ENCODE measurements at places on chromosomes 12 and 14.

- DNase-seq: no peak
These were observed 4.0 kb downstream of the TRIP11 start for GRCh38 chr14:92035890-92036289.

DNA sequence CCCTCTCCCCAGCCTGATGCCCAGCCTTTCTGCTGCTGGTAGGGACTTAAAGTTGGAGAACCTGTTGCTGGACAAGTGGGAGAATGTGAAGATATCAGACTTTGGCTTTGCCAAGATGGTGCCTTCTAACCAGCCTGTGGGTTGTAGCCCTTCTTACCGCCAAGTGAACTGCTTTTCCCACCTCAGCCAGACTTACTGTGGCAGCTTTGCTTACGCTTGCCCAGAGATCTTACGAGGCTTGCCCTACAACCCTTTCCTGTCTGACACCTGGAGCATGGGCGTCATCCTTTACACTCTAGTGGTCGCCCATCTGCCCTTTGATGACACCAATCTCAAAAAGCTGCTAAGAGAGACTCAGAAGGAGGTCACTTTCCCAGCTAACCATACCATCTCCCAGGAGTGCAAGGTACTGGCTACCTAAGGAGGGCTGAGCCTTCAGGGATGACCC is 1.6 kb downstream of the TSSK4 start:
- DNase-seq: no peak

DNA sequence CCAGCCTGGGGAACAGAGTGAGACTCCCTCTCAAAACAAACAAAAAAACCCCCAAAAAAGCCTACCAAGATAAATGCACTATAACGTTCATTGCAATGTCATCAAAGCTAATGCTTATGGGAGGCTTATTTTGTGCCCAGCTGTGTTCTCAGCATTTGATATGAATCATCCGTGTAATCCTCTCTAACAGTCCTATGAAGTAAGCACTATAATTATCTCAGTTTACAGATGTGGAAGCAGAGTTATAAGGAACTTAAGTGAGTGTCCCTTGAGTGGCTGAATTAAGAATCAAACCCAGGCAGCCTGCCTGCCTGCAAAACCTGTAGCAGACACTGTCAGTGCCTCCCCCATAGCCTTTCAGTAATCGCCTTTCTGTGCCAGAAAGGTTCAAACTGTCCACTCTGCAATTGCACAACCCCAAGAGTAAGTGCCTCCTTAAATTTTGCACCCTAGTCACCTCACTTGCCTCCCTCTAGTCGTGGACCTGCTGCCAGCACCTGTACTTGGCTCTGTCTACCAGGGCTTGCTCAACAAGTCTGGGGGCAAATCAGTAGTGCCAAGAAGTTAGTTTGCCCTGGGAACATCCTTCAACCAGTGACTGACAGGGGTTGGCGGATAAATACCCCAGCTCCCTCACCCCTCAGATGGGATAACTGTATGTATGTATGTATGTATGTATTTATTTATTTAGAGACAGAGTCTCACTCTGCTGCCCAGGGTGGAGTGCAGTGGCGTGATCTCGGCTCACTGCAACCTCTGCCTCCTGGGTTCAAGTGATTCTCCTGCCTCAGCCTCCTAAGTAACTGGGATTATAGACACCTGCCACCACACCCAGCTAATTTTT is 23.8 kb upstream of the PPP1CC start:
- DNase-seq: no peak

- DNase-seq: no peak
These were observed 242.6 kb upstream of the FKBP4 start for GRCh38 chr12:2552000-2552756.

DNA sequence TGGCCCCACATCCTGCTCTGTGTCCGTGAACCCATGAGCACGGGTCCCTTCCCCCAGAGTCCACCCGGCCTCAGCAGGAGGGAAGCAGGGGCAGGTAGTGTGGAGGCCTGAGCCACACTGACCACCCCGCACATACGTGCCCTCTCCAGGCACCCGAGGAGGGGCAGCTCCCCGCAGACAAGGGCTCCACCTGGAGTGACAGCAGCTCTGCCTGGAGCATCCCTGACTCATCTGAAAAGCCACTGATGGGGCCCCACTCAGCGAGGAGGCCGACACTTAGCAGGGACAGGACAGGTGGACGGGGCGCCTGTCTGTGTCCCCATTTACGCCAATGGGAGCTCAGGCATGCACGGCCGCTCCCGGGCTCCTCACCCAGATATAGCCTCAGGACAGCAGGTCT is 237.6 kb upstream of the SFSWAP start:
- no peak for DNase-seq

DNA sequence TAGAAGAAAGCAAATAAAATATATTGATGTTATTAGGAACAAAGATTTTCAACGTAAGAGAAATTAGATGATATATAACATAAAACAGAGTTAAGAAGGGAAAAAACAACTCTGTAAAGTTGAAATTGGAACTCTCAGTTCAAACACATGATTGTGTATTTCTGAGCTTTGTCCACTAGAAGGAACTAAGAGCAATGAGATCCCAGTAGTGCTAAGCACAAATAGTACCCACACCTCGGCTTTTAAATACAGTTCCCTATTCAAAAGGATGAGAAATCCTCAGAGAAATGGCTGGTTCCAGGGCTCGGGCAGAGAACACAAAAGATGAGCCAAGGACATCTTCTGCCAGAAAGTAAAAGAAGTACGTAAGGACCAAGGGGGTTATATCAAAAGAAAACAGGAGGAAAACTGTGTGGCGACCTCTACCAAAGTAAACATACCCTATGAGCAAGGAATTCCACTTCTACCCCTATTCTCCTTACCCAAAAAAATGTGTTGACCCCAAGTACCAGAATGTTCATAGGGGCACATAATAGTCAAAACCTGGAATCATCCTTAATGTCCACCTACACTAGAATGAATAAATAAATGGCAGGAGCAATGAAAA is 96.6 kb downstream of the SPTSSA start:
- no peak for DNase-seq

DNA sequence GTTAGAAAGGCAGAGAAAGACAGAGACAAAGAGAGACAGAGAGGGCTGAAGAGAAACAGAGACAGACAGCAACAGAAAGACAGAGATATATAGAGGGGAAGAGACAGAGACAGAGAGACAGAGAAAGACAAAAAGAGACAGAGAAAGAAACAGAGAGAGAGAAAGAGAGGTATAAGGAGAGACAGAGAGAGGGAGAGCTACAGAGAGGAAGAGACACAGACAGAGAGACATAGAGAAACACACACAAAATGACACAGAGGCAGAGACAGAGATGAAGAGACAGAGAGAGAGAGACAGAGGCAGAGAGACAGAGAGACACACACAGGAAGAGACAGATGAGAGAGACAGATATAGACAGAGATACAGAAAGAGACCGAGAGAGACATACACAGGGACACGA is 168.6 kb downstream of the TMEM121 start:
- no peak for DNase-seq

DNA sequence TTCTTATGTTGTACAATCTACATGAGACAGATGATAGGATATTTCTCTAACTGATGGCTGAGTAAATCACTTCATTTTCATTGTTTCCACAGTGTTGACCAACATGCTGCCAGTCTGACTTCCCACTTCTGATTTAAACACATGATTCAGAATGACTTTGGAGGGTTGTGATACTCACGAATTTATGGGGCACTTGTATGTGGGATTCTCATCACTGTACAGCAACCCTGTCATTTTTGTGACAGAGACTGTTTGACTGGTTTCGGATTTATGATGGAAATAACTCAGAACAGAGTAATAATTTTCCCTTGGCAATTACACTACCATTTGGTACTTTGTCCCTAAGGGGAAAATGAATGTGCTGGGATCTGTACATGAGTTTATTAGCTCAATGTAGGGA is 333.8 kb downstream of the TRHDE start:
- no peak for DNase-seq

- DNase-seq: no peak
These were observed 84.0 kb downstream of the CCDC88C start for GRCh38 chr14:91333650-91334039.

- DNase-seq: peak; percentile 21
These were observed at the start of gene LRRC43 for GRCh38 chr12:122182887-122183587. Gene LRRC43, plus strand, starts transcription at chr12:122183123. Its CDS starts 22 bp downstream, at chr12:122183145.

- DNase-seq: no peak
These were observed 9.9 kb downstream of the DIP2B start for GRCh38 chr12:50514526-50515276.

- no peak for DNase-seq
These were observed 79.7 kb downstream of the RIMBP2 start for GRCh38 chr12:130636370-130636769.

GRCh38 chr12:80187660-80188090 is 88.3 kb downstream of the OTOGL start:
- no peak for DNase-seq

- DNase-seq: no peak
These were observed 6.8 kb downstream of the EMP1 start for GRCh38 chr12:13203034-13203922.

DNA sequence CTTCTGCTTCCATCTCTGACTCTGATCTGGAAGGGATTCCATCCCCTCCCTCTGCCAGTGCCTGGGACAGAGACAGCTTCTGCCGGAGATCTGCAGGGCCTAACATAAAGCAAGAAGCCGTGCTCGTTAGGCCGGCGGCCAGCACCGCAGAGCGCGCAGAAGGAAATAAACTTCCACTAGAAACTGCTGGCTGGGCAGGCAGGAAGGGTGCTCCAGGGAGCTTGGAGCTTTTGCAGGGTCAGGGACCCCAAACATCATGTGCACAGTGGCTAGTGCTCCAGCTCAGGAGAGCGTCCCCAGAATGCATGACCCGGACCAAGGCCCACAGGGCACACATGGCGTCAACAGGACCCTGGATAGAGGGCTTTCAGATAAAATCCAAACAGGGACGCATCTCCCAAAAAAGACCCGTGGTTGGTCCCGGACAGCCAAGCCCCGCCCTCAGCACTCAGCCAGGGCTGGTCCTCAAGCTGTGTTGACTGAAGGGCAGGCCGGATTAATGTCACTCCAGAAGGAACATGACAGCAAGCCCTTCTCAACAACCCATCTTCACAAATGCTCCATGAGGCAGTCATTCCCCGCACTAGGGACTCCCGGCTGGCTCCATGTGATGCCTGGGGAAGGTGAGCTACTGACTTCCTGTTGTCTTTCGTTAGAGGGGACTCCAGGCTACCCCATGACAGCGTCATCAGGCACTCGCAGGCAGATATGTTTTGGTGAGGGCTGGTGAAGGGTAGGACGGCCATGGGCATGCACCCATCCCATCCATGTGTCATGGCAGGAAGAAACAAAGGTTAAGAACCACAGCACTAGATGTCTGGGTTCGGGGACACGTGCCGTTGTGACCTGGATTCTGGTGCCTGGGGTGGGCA is 121.5 kb downstream of the CALM1 start:
- no peak for DNase-seq

- peak; percentile 29 for DNase-seq
These were observed 60.3 kb upstream of the BCL2L14 start for GRCh38 chr12:12010277-12011039.

DNA sequence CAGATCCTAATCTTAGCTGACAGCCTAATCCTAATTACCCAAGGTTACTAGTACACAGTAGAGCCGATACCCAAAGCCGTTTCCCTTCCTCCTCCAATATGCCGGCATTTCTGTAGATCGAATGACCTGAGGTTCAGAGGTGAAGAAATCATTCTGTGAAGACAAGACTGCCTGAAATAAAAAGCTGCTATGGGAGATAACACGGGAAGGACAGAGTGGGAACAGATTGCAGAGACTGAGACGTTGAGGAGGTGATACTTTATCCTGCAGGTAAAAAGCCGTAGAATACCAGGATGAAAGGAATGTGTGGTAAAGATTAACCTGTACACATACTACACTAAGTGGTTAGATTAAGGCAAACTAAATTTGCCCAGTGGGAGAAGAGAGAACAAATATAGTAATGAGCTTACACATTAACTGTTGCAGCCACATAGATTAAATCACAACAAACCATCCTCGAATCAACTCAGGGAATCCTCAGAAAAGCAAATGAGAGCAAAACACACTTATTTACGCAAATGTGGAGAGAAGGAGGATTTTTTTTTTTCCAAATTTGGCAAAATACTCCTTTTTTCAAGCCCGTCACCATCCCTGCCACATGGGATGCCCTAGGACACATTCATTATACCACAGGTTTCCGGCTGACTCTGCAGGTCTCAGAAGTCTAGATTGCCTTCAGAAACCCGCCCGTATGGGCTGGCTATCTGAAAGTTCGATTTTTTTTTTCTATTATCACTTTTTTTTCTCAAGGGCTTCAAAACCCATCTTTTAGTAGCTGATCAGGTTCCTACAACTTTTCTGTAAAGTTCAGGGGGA is 188.0 kb downstream of the TTC8 start:
- DNase-seq: no peak

DNA sequence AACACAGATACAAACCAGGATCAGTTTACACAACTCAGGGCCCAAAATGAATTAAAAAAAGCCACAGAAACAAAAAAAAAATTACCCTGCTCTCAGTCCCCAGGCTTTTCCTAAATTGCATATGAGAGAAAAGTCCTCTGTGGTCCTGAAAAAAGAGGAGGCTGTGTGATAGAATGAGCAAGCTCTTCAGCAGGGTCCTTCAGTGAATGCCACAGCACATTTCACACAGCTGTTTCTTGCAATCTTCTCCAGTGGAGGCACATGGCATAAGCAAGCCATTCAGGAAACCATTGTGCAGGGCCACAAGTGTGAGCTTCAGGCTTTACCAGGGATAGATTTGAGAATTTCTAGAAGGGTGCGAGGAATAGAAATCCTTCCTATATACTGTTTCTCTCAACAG is 168.5 kb downstream of the PPM1H start:
- DNase-seq: no peak

DNA sequence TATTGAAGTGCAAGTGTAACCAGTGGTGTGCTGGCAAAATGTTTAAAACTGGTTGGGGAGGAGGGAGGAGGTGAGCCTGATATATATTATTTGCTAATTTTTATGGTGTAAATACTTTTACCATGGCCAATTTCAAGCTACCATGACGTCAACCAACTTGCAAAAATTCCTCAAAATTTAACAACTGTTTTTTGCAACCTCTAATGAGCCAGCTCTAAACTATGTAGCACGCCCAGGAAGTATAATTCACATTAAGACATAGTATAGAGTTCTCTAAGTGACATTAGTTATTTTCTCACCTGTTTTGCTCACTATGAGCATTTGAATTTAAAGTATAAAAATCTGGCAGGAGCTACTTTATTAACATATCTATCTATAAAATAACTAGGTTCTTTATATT is 41.4 kb downstream of the ATL1 start:
- no peak for DNase-seq

- no peak for DNase-seq
These were observed 34.0 kb downstream of the KCNMB4 start for GRCh38 chr12:70400124-70400523.

GRCh38 chr12:56998981-56999380 is 7.4 kb downstream of the ZBTB39 start:
- no peak for DNase-seq

GRCh38 chr14:102445066-102445465 is 64.5 kb downstream of the ANKRD9 start:
- DNase-seq: no peak

All from stimulated activated CD8-positive, alpha-beta memory T cell treated with anti-CD3 and anti-CD28 coated beads, Interleukin-7, amount 100 ng/mL, for 4 hours (primary cell).